ENCODE measurements at places on chromosomes 5 and 9. TPM values are rescaled to one million over a fixed set of nuclear protein-coding genes. Genes with fewer than 3 reads are reported as not detected.

GRCh38 chr5:122392224-122392623, 80.2 kb downstream of the SNCAIP start:
- no peak overlapping the region for H3K4me3 ChIP-seq
- H3K4me1 ChIP-seq: no peaks in the 10 kb centered on the region
- DNase-seq: no peak
- H3K27me3 ChIP-seq: no peaks in the 10 kb centered on the region

DNA sequence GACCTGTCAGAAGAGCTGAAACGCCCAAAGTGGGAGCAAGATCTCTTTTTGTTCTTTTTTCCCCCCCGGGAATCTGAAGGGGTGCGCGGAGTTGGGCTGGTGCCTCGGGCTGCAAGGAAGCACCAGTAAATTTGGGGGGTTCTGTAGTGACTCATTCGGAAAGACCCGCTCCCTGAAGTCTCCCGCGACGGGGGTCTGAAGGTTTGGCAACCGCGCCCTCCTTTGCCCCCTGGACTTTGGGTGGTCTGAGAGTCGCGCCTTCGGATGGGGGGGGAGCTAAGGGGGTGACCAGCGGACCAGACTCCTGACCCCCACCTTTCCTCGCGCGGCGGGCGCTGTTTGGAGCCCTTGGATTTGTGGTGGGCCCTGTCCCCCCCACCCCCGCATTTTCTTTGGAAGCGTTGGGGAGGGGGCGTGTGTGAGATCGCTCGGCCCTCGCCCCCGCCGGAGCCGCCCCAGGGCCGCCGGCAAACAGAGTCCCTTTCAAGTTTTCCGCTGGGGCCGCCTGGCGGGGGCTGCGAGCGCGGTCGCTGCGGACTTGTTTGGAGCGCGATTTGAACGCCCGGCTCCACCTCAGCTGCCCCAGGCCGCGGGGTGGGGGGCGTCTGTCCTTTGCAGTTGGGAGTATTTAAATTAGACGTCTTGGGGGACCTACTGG, 2.0 kb downstream of the CXXC5 start:
- H3K4me3 ChIP-seq: peak overlapping the region; percentile 51
- H3K36me3 ChIP-seq: no peaks in the 10 kb centered on the region
- peak; percentile 23 for DNase-seq
- H3K27ac ChIP-seq: no peak overlapping the region

- H3K4me1 ChIP-seq: no peaks in the 10 kb centered on the region
- DNase-seq: no peak
- no peak overlapping the region for H3K4me3 ChIP-seq
Measured at GRCh38 chr5:9381464-9381863, 164.4 kb downstream of the SEMA5A start.

- H3K4me1 ChIP-seq: no peaks in the 10 kb centered on the region
- no peak for DNase-seq
- H3K4me3 ChIP-seq: no peak overlapping the region
- no peaks in the 10 kb centered on the region for H3K36me3 ChIP-seq
- H3K27me3 ChIP-seq: no peaks in the 10 kb centered on the region
Measured at GRCh38 chr9:4366591-4367330, 66.9 kb upstream of the GLIS3 start.

- DNase-seq: no peak
- H3K36me3 ChIP-seq: peaks cover 6% of the 10 kb centered on the region
- no peaks in the 10 kb centered on the region for H3K4me1 ChIP-seq
- no peaks in the 10 kb centered on the region for H3K27me3 ChIP-seq
- H3K27ac ChIP-seq: no peak overlapping the region
Measured at GRCh38 chr5:78215565-78215964, 78.9 kb downstream of the AP3B1 start.

SLC9A3 gene
- total RNA-seq: 3.0 TPM

FBXL17 gene
- 22.1 TPM for total RNA-seq

Data from T-cell (primary cell).